ENCODE measurements at places on chromosomes 1 and 21. TPM values are rescaled to one million over a fixed set of nuclear protein-coding genes. Genes with fewer than 3 reads are reported as not detected.

Gene FAM177B
- total RNA-seq: not detected

- no peaks in the 10 kb centered on the region for H3K4me1 ChIP-seq
- H3K4me3 ChIP-seq: no peak overlapping the region
- no peak overlapping the region for H3K27ac ChIP-seq
- H3K36me3 ChIP-seq: no peaks in the 10 kb centered on the region
- peak; percentile 33 for DNase-seq
These were observed 2.2 kb upstream of the ARHGAP30 start for GRCh38 chr1:161071886-161072371.

GRCh38 chr1:207670192-207670591, 25.3 kb downstream of the CR1L start:
- H3K36me3 ChIP-seq: no peaks in the 10 kb centered on the region
- no peak overlapping the region for H3K27ac ChIP-seq
- no peaks in the 10 kb centered on the region for H3K4me1 ChIP-seq
- no peak for DNase-seq

Gene LCE1C
- not detected for total RNA-seq

Gene C8A
- total RNA-seq: not detected

Gene TRIM46
- 15.0 TPM for total RNA-seq

Gene GCSAML
- not detected for total RNA-seq

DNA sequence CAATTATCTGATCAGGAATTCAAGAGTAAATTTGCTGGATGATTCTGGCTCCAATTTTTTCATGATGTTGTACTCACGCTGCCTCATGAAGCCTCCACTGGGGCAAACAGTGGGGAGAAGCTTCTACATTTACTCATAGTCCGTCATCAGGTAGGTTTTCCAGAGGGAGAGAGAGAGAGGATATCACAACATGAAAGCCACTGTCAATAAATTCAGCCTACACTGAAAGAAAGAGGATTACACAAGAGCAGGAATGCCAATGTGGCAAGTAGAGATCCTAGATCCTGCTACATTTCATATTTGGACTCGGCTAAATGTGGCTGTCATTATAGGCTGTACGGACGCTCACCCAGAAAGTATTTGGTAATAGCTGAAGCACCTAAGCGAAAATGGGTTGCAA, 819.9 kb downstream of the BRINP3 start:
- no peak overlapping the region for H3K27ac ChIP-seq
- H3K4me1 ChIP-seq: no peaks in the 10 kb centered on the region
- H3K27me3 ChIP-seq: no peaks in the 10 kb centered on the region
- no peak overlapping the region for H3K4me3 ChIP-seq
- H3K36me3 ChIP-seq: no peaks in the 10 kb centered on the region

- H3K4me1 ChIP-seq: no peaks in the 10 kb centered on the region
- DNase-seq: no peak
- no peak overlapping the region for H3K27ac ChIP-seq
- H3K27me3 ChIP-seq: no peaks in the 10 kb centered on the region
These were observed 25.5 kb upstream of the DDAH1 start for GRCh38 chr1:85490270-85490985.

DNA sequence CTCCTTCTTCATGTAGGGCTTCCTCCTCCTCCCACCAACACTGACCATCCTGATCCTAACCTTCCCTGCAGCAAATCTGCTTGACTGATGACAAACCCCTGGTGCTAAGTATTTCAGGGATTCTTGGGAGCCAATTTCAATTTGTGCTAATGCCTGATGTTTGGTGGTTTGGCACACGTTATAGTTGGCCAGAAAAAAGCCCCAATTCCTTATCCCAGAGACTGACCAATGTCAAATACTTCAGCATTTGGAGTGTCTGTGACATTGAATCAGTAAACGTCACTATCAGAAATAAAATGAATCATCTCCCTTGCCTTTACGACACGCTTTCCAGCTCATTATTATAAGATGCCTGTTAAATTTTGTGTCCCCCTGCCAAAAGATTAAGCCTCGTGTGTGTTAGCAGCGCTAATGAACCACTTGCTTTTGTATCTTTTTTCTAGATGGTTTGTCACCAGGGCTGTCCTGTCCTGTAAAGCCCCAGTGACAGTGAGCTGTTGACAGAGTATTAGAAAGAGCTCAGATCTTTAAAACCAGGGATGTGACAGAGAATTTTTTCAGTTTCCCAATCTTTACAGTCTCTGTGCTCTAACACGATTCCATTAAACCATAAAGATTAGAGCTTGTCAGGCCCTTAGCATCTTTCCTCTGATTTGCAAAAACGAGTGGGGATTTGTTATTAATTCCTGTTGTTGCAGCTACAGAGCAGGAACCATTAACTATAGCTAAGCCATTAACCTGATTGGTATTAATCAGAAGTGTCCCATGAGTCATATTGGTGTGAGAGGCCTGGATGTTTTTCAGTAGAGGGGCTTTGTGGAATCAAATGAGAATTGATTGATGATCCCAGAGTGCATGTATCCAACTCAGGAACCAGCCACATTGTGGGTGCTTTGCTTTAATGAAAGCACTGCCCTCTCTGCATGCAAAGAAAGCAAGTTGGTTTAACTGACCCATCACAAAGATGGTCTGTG, 665.1 kb upstream of the PLXNA2 start:
- no peak overlapping the region for H3K27ac ChIP-seq
- no peak for DNase-seq
- no peak overlapping the region for H3K4me3 ChIP-seq
- H3K27me3 ChIP-seq: no peaks in the 10 kb centered on the region

- peaks cover 32% of the 10 kb centered on the region for H3K4me1 ChIP-seq
- no peaks in the 10 kb centered on the region for H3K36me3 ChIP-seq
- H3K4me3 ChIP-seq: peak overlapping the region; percentile 97
These were observed 659 bp downstream of the AGO1 start for GRCh38 chr1:35883635-35884101.

DNA sequence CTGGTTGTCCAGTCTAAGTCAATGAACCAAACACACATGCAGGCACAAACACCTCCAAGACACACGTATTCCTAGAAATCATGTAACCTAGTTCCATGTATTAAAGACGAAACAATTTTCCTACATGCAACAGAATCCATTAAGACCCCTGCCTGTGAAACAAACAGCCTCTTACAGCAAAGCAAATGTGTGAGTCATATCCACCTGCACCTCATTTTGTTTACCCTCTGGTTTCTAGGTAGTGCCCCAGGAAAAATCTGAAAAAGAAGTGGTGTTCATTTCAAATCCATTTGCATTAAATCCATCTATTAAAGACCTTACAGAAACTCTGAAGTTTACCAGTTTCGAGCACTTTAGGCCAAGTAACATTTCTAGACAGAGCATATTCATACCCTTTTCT, 74.1 kb downstream of the VCAM1 start:
- peaks cover 4% of the 10 kb centered on the region for H3K4me1 ChIP-seq
- no peaks in the 10 kb centered on the region for H3K27me3 ChIP-seq
- DNase-seq: no peak
- no peak overlapping the region for H3K27ac ChIP-seq

GRCh38 chr21:29194847-29195246, 64.4 kb downstream of the MAP3K7CL start:
- no peaks in the 10 kb centered on the region for H3K27me3 ChIP-seq
- no peak for DNase-seq
- H3K4me3 ChIP-seq: no peak overlapping the region
- H3K27ac ChIP-seq: no peak overlapping the region

Gene ZNF683
- not detected for total RNA-seq

- DNase-seq: no peak
- H3K4me1 ChIP-seq: no peaks in the 10 kb centered on the region
- H3K4me3 ChIP-seq: no peak overlapping the region
- H3K27ac ChIP-seq: no peak overlapping the region
- no peaks in the 10 kb centered on the region for H3K27me3 ChIP-seq
These were observed 92.3 kb upstream of the BACE2 start for GRCh38 chr21:41075656-41076055.

DNA sequence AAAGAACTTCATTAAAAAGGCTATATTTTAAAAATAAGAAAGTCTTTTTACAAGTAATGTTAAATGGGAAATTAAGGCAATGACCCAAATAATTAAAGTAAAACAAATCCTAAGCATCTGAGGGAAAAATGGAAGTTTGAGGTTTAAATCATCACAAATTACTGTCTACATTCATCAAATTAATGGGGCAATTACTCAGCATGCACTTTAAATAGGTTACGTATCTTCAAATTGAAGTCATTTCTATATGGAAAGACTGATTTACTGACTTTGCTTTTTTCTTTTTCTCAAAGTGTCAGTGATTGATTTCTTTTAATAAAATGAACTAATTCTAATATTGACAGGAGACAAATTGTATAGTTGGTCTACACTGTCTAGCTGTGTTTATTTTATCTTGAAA, 1452.3 kb downstream of the NCAM2 start:
- no peak overlapping the region for H3K4me3 ChIP-seq

DNA sequence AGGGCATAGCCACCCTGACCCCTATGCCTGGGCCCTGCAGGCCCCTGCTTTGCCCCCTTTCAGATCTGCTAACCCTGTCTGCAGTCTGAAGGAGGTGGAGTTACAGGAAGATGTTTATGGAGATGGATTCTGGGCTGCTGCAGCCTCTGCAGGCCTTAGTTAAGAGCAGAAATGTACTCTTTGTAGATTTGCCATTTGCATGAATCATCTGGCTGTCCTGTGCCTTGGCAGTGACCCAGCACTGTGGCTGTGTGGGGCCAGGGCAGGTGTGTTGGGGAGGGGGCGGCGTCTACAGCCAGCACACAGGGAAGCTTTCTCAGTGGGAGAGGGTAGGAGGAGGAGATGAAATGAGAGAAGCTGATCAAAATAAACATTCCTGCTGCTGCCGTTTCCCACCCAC, 867.3 kb downstream of the PLA2G4A start:
- H3K4me3 ChIP-seq: no peak overlapping the region
- H3K27me3 ChIP-seq: no peaks in the 10 kb centered on the region
- no peak for DNase-seq
- H3K27ac ChIP-seq: no peak overlapping the region

Gene B3GALT2
- not detected for total RNA-seq

Gene GBP4
- total RNA-seq: not detected

GRCh38 chr1:12327566-12327965, 97.7 kb downstream of the VPS13D start:
- H3K4me1 ChIP-seq: no peaks in the 10 kb centered on the region
- no peaks in the 10 kb centered on the region for H3K27me3 ChIP-seq
- H3K36me3 ChIP-seq: peaks cover 2% of the 10 kb centered on the region
- H3K4me3 ChIP-seq: no peak overlapping the region
- H3K27ac ChIP-seq: no peak overlapping the region
- DNase-seq: no peak

Gene SLAMF9
- not detected for total RNA-seq

- H3K27ac ChIP-seq: peak overlapping the region; percentile 14
- no peak overlapping the region for H3K4me3 ChIP-seq
- H3K27me3 ChIP-seq: no peaks in the 10 kb centered on the region
These were observed 55.2 kb downstream of the SLC9A1 start for GRCh38 chr1:27099587-27100334.

Gene SLC35F3
- total RNA-seq: 0.78 TPM

DNA sequence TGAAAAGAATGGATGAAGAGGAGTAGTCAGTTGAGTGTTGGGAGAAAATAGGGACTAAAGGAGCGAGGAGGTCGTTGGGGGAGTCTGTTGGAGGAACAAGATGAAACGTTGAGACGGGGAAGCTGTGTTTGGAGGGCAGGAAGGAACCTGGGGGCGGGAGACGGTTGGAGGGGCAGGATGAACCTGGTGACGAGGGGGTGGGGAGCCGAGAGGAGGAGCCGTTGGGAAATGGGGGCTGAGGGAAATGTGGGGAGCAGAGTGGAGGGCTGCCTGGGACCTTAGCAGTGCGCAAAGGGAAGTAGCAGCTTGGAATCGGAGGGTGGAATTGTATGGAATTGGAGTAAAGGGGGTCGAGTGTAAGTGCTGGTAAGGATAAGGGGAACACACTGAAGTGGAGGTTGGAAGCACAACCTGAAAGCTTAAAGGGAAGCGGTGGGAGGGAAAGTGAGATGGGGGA, 630 bp downstream of the MTF2 start:
- peak; percentile 59 for DNase-seq
- no peaks in the 10 kb centered on the region for H3K27me3 ChIP-seq
- no peaks in the 10 kb centered on the region for H3K4me1 ChIP-seq
- no peaks in the 10 kb centered on the region for H3K36me3 ChIP-seq
- peak overlapping the region; percentile 82 for H3K4me3 ChIP-seq

DNA sequence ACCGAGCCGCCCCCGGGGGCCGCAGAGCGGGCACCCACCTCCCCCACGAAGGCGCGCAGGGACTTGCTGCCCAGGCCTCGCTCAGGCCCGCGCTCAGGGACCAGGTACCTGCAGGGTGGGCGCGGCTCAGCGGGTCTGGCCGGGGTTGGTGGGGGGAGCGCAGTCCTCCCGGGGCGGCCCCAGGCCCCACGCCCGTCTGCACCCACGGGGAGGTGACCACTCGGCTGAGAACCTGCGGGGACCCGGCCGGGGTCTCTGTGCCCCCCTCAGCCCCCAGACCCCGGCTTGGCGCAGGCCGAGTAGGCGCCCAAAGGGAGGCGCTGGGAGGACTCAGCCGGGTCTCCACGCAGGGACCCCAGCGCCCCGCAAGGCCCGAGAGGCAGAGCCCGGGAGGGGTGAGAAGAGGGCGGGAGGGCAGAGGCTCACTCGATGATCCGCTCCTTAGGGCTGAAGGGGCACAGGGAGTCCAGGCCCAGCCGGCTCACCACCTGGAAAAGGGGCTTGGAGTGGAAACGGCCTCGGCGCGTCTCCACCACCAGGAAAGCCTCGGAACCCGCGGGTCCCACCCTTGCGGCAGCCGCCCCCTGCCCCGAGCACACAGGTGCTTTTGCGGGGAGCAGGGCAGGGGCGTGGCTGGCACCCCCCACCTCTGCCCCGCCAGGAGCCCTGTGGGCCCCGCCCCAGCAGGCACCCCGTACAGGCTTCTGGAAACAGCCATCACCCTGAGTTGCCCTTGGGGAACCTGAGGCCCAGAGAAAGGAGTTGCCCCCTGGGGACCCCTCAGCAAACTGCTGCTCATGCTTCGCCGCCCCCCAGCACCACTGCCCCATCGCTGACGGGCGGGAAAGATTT, 9.3 kb downstream of the FTCD start:
- H3K4me3 ChIP-seq: no peak overlapping the region
- H3K27me3 ChIP-seq: no peaks in the 10 kb centered on the region
- no peaks in the 10 kb centered on the region for H3K36me3 ChIP-seq

- no peak for DNase-seq
- no peaks in the 10 kb centered on the region for H3K36me3 ChIP-seq
- no peak overlapping the region for H3K4me3 ChIP-seq
- H3K27ac ChIP-seq: 0 out of 2 replicates have a peak overlapping the region, but pooled peaks have one; percentile 4
These were observed 59.5 kb upstream of the C1orf105 start for GRCh38 chr1:172360985-172361384.

DNA sequence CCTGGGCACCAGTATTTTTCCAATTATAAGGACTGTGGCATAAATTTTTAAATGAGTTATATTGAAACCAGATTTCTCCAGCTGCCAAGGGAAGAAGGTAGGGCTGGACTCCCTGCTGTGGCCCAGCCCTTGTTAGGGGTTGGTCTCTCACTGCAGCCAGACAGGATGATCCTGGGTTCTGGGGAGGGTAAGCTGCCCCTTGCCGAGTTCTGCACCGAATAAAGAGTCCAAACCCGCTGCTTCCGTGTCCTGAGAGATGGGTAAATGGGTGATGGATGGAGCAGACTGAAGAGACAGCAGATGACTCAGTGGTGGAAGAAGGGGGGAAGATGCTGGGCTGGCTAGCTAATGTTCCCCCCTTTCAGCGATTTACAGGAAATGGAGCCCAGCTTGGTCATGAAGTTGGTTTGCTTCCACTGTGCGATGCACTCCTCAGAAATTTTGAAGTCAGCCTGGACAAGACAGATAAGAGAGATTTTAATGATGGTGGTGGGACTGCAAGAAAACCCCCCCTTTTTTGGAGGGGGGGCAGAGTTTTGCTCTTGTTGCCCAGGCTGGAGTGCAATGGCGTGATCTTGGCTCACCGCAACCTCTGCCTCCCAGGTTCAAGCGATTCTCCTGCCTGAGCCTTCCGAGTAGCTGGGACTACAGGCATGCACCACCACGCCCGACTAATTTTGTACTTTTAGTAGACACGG, 41.4 kb downstream of the YARS1 start:
- DNase-seq: no peak
- peaks cover 35% of the 10 kb centered on the region for H3K36me3 ChIP-seq
- H3K27me3 ChIP-seq: no peaks in the 10 kb centered on the region
- H3K4me1 ChIP-seq: peaks cover 10% of the 10 kb centered on the region

Measured in H1 (cell line).